ENCODE measurements at places on chromosomes 3 and 15.

DNA sequence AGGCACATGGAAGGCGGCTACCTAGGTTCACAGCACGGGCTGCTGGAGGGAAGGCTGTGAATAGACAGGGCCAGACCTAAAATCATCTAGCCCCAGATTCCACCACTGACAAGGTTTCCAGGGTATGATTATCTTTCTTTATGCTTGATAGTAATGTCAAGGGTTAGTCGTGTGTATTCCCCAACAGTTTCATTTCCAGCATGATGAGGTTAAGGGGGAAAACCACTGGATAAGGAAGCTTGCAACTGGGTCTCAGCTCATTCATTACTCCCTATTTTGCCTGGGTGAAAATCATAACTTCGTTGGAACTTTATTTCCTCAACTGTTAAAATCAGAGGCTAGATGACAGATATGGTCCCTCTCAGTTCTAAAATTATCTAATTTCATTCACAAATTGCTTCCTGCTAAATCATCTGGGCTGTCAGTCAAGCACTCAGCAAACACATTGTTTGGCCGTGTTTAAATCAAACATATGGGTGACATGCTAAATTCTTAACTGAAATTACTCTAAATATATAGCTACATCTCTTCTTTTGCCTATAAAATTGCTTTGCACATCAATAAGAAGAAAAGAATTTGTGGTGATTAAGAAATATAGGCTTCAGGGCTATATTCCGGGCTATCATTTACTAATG is 111.7 kb downstream of the CYP19A1 start:
- DNase-seq = no peak

- no peak for DNase-seq
Observed at GRCh38 chr15:90439946-90440345, 51.9 kb downstream of the IQGAP1 start.

GRCh38 chr3:49174397-49174985 is 3.1 kb downstream of the KLHDC8B start:
- DNase-seq = no peak

- no peak for DNase-seq
Observed at GRCh38 chr15:80607287-80607980, 87.7 kb upstream of the ABHD17C start.

GRCh38 chr3:120683213-120683612 is 1.2 kb upstream of the HGD start:
- DNase-seq = no peak

DNA sequence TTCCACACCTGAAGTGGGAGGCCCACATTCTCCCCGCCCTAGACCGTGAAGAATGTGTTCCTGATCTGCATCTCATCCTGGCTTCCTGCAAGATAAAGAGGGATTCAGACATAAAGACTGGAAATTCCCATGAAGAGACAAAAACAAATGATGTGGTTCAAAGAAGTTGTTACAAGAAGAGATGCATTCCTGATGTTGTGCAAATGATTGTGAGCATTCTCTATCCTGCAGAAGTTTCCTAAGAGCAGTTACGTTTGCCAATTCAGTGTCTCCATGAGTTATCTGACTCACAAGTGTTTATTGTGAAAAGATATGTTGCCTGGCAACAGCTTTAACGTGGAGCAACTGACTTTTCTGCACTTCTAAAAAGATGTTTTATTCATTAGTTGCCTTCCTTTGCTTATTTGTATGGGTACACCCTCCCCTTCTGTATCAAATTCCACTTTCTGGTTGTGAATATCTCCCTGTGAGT is 107.8 kb downstream of the ZIC4 start:
- DNase-seq = no peak

Data from substantia nigra (tissue), 51 donors.